ENCODE measurements at places on chromosomes 6 and 20. TPM values are rescaled to one million over a fixed set of nuclear protein-coding genes. Genes with fewer than 3 reads are reported as not detected.

GRCh38 chr6:45965007-45965406, 50.7 kb downstream of the CLIC5 start:
- no peak for DNase-seq

DNA sequence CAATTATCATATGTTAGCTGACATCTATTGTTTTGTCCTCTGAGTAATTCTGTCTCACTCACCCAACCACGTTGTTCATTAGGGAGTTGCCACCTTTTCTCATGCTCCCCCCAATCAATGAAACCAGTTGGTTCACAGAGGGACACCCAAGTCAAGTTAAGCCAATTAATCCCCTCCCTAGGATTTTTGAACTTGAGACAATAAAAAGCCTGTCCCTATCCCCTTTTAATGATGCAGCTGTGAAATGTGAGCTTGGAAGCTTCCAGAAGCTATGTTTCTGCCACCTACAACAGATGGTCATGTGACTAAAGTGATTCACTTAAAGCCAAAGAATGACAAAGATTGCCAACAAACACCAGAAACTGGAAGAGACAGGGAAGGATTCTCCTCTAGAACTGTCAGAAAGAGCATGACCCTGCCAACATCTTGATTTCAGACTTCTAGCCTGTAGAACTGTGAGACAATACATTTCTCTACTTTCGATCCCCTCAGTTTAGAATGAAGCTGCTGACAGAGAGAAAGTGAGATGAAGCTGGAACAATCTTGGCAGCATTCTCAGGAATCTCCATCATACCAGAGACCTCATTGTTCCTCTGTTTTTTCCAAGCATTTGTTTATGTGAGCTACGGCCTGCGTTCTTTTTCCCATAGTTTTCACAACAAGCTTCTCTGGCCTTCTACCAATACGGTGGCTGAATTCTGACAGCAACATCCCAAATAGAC, 57.8 kb upstream of the TPD52L1 start:
- DNase-seq: no peak

DNA sequence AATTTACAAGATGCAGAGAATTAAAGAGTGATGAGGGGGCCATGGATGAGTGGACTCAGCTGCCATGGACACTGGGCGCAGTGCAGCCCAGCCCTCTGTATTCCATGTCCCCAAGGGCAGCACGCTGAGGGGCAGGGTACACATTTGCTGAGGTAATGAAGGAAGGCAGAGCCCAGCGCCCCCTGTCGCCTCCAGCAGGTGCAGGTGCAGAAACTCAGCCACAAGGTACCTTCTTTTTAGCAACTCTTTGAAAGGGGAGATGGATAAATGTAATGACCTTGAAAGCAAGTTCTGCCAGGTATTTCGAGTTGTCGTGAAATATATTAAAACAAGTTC, 7.1 kb downstream of the CD93 start:
- DNase-seq: no peak

DNA sequence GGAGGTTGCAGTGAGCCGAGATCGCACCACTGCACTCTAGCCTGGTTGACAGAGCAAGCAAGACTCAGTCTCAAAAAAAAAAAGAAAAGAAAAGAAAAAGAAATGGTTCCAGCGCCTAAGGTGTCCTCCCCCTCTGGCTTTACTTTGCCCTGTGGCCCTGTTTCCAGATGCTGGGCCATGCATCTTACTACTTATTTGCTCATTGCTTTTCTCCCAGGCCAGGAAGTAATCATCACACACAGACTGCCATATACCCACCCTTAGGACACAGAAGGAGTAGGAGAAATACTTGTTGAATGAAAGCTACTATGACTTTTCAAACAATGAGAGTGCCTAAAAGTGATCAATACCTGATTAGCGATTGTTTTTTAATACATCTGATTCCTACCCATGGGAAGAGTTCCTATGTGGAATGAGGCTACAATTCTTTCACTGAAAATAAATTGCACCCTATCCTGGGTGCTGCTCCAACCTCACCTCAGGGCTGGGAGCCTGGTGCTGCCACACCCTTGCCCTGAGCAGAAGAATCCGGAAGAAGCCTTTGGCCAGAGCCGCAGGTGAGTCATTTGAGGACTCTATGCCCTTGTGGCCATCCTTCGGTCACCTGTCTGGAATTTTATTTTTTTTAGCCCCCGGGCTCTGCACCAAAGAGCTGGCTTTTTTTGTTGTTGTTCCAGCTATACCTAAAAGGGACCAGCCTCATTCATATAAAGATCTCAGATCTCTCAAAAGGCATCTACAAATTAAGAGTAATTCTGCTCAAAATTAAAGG, 22.7 kb upstream of the TFAP2C start:
- no peak for DNase-seq

Gene DAAM2
- not detected for total RNA-seq

DNA sequence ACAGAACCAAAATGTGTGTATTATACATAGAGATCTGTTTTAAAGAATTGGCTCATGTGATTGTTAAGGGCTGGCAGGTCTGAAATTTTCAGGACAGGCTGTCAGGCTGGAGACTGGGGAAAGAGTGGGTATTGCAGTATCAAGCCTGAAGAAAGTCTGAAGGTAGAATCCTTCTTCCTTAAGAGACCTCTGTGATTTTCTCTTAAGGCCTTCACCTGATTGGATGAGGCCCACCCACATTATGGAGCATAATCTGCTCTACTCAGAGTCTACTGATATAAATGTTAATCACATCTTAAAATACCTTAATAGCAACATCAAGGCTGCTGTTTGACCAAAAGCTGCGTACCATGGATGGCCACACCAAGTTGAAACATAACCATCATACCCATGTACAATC, 43.4 kb upstream of the HINT3 start:
- no peak for DNase-seq

DNA sequence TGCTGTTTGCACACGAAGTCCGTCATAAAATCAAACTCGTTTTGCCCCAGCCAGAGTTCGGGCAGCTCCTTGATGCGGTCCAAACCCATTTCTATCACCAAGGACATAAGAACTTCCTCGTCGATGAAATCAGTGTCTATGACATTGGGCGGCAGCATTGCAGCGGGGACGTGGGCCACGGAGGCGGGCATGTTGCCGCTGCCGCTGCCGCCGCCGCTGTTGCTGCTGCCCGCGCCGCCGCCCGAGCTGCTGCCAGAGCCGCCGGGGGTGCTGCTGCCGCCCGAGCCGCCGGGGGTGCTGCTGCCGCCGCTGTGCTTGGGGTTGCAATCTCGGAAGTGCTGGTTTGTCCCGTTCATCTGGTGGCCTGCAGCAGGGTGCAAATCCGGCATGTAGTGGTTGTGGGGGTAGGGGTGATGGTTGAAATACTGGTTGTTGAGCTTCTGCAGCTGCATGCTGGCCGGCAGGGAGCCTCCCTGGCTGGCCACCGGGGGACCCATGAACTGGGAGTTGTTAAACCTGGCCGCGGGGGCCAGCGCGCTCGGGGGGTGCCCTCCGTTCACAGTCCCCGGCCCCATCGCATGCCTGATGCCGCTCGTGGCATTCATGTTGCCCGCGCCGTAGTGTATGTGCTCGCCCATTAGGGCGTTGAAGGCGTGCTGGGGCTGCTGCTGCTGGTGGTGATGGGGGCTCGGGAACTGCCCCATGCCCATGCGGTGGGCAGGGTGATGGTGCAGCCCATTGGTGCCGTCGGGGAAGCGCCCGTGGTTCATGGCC, 1.1 kb downstream of the CITED2 start:
- DNase-seq: peak; percentile 85

Gene KCNQ5
- total RNA-seq: 7.8 TPM

Gene RSPO3
- total RNA-seq: not detected

DNA sequence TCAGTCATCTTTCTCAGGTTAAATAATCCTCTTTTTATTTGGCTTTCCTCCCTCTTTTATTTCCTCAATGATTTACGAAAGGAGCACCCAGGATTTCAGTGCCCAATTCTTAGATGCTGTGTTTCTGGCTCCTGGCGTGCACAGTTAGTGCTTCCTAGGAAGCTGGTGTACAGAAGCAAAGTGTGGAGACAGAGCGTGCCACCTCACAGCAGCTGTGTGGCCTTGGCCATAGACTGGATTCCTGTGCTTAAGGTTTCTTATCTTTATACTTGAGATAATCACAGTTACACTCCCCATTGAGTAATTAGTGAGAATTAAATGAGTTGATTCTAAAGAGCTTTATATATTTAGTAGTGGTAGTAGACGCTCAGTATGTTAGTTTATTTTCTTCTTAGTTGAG, 39.7 kb upstream of the GJA1 start:
- no peak for DNase-seq

GRCh38 chr6:44250067-44250717, 3.3 kb downstream of the HSP90AB1 start:
- DNase-seq: no peak

- no peak for DNase-seq
Measured at GRCh38 chr6:44201200-44201599, 15.5 kb upstream of the MYMX start.

Gene TFAP2D
- total RNA-seq: not detected

DNA sequence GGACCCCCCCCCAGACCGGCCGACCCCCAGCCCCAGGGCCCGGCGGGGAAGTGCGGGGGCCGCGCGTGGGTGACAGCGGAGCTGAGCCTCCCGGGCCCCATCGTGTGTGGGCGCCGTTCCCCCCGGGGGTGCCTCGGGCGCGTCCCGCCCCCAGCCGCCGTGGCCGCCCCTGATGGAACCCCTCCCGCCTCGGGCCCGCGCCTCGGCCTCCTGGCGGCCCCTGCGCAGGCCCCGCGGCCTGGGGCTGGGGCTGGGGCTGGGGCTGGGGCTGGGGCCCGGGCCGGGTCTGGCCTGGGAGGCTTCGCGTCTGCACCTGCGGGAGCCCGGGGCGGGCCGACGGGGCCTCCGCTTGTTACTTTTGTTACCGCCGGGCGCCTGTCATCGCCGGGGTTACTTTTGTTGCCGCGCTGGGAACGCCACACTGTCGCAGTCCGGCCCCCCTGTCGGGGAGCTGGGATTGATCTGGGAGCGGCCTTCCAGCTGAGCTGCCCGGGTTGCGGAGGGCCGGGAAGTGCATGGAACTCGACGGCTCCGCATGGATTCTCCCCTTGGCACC, 598 bp downstream of the OGFR start:
- no peak for DNase-seq

GRCh38 chr20:13294522-13294921, 73.4 kb downstream of the ISM1 start:
- no peak for DNase-seq

Gene BCAS1
- not detected for total RNA-seq

DNA sequence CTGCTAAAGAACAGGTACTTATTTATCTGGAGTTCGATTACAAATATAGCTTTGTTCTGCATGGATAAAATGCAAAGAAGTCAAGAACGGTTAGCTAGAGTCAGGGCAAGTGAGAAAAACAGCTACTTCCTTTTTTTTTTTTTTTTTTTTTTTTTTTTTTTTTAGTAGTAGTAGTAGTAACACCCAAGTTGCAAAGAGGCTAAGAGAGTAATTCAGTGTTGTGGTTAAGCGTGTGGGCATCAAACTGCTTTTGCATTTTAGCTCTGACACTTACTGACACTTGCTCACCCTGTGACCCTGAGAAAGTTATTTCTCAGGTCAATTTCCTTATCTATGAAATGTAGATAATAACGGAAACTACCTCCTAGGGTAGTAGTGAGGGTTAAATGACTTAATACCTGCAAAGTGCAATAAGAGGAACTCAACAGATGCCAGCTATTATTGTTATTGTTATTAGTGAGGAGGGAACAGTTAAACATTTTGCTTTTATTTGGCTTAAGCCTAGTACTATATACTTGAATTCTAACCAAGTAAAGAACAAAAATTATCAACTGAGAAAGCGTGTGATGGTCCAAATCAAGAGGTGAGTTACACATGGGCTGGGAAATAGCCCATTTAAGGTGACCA, 86.7 kb upstream of the BACH2 start:
- peak; percentile 52 for DNase-seq

Gene CALHM5
- not detected for total RNA-seq

- peak; percentile 75 for DNase-seq
Measured at GRCh38 chr6:33343953-33344611, 26.5 kb upstream of the ZBTB22 start.

DNA sequence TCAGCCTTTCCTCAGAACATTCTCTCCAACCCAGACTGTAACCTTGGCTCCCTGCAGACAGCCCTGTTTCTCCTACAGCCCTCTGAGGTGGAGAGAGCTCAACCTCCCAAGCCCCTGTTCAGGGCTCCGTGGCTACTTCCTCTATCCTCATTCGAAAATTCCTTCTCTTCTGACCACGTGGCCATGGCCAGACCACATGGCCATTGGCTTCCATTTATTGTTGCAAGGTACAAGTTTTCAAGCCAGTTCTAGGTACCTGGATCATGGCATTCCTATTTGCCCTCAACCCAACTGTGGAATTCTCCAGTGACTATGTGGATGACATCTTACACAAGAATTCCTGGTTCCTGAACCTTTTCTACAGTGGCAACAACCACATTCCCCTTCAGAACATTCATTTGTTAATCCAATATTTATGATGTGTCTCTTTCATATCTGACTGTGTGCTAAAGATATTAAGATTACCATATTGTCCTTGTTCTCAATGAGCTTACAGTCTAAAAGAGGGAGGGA, 161.9 kb downstream of the GMPR start:
- no peak for DNase-seq

DNA sequence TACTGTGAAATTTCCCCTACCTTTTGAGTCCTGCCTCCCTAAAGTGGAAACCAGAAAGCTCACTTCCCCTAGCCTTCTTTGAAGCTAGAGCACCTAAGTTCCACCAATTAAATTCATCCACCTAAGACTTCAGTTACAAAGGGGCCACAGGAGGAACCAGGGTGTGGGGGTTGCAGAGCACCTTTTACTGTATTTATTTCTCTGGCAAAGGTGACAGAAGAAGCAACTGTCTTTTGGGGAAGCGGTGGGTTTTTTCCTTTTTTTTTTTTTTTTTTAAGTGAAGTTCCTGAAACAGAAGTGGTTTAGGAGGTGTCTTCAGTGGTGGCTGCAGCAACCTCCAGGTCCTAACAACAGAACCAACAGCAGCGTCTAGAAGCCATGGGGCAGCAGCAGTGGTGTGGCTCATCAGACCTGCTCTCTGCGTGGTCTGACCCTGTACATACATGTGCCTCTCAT, 13.1 kb downstream of the PSMB9 start:
- DNase-seq: no peak

- DNase-seq: no peak
Measured at GRCh38 chr20:58971429-58971828, 9.6 kb upstream of the NELFCD start.

Gene LRRN4
- not detected for total RNA-seq

GRCh38 chr20:25369529-25369928, 21.1 kb downstream of the ABHD12 start:
- DNase-seq: no peak

- DNase-seq: no peak
Measured at GRCh38 chr6:140821196-140821595, 1311.5 kb upstream of the GJE1 start.

GRCh38 chr6:53103993-53104675, 38.9 kb downstream of the FBXO9 start:
- DNase-seq: no peak

DNA sequence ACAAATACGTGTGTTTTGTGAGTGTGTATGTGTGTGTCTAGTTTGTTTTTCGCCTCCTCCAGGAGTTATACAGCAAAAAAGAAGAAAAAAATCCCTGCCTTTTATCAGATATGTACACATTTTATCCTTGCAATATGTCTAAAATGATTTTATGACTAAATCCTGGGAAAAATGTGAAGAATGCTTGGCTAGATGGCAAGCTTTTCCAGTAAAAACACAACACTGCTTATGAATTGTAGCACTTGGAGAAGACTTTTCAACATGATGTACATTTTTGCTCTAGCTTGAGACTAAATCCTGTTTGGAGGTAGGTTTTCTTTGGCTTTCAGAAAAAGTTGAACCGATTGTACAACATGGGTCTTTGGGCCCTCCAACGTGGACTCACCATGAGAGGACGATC, 160.2 kb downstream of the GMPR start:
- no peak for DNase-seq

Gene HLA-DRB5
- 5.3 TPM for total RNA-seq

Data from activated CD8-positive, alpha-beta memory T cell treated with anti-CD3 and anti-CD28 coated beads, Interleukin-2, amount 10 ng/mL, durations not matched to agents 7 days and 5 days (primary cell).